ENCODE measurements at places on chromosomes 1 and 21. TPM values are rescaled to one million over a fixed set of nuclear protein-coding genes. Genes with fewer than 3 reads are reported as not detected.

HPDL gene
- 0.89 TPM for total RNA-seq

TTF2 gene
- total RNA-seq: 17.0 TPM

LCE1B gene
- total RNA-seq: 1.9 TPM

PLD5 gene
- total RNA-seq: 0.39 TPM

OR6N1 gene
- not detected for total RNA-seq

Data from skin of body (tissue), 3 donors.